ENCODE measurements at places on chromosomes 16 and 17. TPM values are rescaled to one million over a fixed set of nuclear protein-coding genes. Genes with fewer than 3 reads are reported as not detected.

DNA sequence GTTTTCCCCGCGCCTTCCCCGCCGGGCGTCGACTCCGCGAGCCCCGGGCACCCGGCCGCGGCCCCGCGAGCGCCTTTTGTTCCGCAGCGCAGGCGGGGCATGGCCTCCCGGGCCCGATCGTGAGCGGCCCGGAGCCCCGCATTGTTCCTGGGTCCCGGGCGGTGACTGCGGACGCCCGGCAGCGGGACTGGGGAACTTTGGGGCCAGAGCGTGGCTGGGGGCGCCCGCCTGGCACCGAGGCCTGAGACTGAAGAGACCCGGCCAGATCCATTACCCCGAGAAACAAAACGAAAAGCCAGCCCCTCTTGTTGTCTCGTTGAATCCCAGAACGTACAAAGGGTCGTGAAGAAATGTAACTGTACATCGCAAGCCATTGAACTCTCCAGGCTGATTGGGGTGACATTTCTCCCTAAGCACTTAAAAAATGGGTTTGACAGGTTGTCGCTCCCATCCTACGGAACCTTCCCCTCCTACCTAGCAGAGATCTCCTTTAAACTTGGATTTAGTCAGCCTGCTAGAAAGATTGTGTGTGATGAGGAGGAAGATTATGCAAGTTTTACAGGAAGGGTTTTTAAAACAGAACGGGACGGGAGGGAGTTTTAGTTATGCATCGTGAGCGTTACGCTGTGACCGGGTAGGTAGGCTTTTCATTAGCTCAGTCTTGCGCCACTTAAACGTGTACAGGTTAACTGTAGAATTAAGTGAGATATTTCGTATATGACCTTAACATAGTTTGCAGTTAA, 825 bp downstream of the METTL9 start:
- no peak for DNase-seq

DNA sequence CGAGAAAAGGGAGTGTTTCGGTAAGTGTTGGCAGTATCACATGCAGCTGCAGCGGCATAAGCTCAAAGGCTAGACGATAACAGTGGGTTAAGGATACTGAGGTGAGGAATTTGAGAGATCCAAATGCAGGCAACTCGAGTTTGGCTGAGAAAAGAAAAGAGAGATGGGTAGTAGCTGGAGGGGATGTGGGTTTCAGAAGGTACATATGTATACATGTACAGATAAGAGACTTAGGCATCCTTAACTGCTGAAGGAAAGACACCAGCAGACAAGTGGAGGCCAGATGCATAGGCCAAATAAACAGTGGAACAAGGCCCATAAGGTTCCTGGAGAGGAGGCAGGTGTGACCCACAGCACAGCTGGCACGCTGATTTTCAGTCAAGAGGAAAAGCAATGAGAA, 86.6 kb upstream of the NETO2 start:
- no peak for DNase-seq

DNA sequence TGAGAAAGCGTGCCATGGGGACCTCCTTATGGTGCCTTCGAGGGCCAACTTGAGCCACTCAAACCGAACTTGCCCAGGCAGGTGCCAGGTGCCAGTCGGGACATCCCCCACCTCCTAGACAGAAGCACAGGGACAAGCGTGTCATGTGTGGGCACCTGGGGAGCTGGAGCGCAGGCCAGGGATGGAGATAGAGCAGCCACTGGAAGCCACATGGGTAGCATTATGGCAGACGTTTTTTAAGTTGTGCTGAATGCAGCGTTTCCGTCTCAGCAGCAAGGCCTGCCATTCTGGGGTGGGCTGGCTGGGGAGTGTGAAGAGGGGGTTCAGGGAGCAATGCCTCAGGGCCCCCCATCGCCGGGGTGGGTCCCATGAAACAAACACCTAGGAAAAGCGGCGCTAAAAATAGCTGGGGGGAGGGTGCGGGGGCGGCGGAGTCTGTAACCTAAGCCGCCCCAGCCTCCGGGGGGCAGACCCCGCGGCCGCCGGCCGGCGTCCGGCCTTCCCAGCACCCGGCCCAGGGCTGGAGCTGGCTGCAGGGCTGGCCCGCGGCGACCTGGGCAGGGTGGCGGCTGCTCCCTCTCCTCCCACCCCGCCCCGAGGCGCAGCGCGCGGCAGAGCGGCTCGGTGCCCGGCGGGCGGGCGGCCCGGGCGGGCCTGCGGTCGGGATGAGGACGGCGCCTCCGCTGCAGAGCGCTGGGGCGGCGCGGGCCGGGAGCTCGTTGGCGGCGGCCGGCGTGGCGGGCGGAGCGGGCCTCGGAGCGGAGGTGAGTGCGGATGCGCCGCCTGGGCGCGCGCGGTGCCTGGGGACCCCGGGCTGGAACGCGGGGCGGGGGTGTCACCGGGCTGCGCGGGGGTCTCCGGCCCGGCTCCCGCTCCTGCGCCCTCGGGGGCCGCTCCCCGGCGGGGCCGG, at the start of gene ZNF469:
ZNF469 (plus strand) TSS at position 469 of the 910 bp plus-strand sequence. CDS start 44,512 bp downstream, outside the sequence.
- no peak for DNase-seq

DNA sequence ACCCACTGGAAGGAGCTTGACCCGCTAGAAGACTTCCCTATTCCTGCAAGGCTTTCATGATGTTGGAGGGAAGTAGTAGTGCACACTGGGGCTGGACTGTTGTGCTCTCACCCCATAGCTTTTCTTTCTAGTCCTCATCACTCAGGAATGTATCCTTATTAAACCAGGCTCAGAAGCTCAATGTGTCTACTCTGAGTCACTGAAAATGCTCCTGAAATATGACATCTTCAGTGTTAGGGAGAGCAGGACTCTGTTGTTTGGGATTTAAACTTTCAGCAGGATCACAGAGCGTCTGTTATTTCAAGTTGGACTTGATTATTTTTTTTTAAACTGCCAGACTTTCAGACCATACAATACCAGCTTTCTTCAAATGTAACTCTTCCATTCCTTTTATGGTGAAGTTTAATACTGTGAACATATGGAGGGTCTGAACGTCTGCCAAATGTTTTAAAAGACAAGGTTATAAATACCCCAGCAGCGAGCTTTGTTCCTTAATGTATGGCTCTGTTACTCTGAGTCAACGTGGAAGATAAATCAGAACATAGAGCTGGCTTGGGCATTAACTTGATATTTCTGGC, 257.5 kb downstream of the CDH11 start:
- DNase-seq: no peak

- DNase-seq: no peak
These were observed 2.6 kb downstream of the PDF start for GRCh38 chr16:69327585-69328310.

DNA sequence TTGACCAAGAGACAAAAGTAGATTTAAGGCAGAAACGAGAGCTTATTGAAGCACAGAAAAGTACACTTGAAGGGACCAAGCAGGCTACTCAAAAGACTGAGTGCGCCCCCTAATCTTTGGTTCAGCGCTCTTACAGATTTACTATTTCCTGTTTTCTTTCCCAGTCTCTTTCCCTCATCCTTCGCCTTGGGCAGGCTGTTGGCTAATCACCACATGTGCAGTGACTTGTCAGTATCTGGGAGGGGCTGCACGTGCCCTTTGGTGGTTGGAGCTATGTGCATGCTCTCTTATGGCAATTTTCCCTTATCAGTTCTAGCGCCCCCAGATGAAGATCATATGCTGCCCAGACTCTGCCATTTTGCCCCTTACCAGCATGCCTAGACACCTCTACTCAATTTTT, 35.4 kb upstream of the SHISA6 start:
- no peak for DNase-seq

DNA sequence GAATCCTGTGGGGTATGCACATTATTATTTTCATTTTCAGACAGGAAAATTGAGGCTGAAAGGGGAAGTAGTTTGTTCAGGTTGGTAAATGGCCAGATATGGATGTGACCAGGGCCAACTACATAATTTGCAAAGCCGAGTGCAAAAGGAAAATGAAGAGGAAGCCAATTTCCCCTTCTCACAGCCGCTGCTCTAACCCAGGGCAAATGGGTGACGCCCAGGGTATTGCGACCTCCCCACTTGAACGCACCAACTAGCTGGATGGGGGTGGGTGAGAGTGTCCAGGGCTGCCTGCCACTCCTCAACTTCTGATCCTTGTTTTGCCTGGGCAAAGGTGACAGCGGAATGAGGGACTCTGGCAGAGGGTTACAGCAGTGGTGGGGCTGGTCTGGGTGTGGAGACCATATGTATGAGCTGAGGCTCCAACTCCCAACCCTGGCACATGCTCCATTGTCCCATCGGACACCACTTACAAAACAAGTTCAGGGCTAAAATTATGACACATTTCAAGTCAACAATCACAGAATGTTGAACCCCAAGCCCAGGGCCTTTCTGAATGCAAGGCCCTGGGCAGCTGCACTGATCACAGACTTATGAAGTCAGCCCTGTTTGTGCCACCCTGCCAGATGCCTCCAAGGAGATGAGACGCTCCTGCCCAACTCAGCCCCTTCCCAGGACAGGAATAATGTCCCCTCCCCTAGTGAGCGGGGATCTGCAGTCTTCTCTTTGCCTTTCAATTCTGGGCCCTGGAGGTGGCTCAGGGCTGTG, 1.7 kb downstream of the ANKRD40CL start:
- peak; percentile 79 for DNase-seq

GRCh38 chr17:61275395-61275794, 124.2 kb upstream of the TBX2 start:
- DNase-seq: no peak

DNA sequence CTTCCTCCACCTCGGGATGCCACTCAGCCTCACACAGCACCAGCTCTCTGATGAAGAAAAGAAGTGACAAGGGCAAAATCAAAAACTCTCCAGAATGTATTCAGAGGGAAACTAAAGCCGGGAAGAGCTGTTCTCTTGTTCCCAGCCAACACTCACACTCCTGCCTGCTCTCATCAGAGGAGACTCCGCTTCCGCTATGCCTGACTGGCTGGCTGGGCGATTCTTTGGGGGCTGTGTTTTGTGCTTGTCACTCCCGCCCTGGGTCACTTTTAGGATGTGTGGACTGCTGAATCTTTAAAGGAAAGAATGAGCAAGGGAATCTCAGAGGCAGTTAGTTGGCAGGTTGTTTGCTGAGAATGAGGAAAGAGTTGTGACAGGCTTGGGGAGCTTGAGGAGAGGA, 54.6 kb upstream of the TBX2 start:
- DNase-seq: no peak

DNA sequence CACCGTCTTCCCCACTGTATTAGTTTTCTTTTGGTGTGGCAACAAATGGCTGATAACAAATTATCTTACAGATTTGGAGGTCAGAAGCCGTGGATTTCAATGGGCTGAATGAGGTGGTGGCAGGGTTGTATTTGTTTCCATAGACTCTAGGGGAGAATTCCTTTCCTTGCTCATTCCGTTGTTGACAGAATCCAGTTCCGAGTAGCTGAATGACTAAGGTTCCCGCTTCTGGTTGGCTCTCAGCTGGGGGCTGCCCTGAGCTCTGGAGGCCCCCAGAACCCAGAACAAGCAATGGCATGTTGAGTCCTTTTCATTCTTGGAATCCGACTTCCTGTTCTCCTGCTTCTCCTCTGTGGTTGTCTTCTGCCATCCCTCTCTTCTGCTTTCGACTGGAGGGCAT, 280.4 kb downstream of the SNX29 start:
- no peak for DNase-seq

GRCh38 chr16:67202956-67203493, 4.1 kb downstream of the ELMO3 start:
- DNase-seq: no peak

DNA sequence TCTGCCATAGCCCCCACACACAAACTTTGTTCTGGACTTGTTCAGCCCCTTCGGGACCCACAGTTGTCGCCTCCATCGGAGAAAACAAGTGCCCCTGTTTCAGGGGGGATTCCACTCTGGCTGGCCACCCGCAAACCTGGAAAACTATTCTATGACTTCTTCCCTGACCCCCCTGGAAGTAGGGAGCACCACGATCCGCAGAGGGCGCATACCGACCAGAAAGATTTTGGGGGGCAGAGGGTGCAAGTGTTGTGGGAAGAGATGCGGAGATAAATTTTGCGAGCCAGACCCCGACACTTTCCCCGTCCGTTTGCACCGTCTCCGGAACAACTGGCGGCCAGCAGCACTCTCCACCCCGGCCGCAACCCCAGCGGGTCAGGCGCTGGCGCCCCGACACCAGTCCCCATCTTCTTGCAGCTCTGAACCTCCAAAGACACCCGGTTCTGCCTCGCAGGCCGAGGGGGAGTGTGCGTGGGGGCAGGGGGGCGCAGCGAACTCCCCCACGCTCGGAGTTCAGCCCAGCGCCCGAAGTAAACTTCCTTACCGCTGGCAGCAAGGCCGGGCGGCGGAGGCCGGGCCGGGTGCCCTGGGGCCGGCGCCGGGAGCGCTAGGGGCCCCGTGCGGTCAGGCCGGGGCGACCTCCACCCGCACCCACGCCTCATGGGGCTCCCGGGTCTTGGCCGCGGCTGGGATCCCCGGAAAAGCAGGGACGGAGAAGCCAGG, 744 bp downstream of the SALL1 start:
- DNase-seq: no peak

DNA sequence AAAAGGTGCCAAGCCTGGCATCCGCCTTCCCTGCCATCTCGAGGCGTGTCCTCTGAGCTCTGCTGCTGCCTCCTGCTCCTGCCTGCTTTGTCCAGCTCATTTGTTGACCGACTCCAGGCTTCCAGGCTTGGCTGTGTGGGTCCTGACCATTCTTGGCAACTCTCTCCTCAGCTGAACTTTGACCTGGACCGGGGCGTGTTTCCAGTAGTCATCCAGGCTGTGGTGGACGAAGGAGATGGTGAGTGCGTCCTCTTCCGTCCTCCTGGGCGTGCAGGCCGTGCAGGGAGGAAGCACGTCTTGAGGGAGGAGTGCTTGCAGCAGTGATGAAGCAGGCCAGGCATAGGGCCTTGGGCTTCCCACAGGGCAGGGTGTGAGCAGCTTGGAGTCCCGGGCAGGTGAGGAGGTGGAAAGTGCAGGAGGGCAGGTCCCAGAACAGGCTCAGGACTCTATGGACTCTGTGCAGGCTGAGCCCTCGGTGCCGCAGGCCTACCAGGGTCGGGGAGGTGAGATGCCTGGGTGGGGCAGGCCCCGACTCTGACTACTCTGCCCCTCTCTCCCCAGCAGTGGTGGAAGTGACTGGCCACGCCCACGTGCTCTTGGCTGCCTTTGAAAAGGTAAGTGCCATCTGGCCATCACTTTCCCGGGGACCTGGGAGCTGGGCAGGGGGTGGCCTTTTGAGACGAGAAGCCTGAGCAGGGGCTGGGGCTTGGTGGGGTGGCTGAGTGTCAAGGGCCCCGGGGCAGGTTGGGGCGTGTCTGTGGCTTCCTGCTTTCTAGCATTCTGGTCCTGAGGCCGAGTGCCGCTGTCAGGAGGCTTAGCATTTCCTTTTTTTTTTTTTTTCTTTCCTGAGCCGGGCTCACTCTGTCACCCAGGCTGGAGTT, 28.6 kb upstream of the NUDT16L1 start:
- DNase-seq: peak; percentile 78

GRCh38 chr16:86248310-86248905, 261.9 kb upstream of the FOXF1 start:
- no peak for DNase-seq

Gene NKD1
- total RNA-seq: 1.6 TPM

Gene SLC13A2
- total RNA-seq: 24.4 TPM

Gene FADS6
- 6.4 TPM for total RNA-seq

Gene CCL14
- total RNA-seq: 4.3 TPM

Gene PITPNM3
- total RNA-seq: 13.7 TPM

Gene TBC1D3C
- not detected for total RNA-seq

Gene NAGPA
- total RNA-seq: 22.9 TPM

Gene CCL17
- total RNA-seq: not detected
